Subcutaneous adipose tissue (tissue), 4 donors: ENCODE measurements at places on chromosomes 2 and 18. TPM values are rescaled to one million over a fixed set of nuclear protein-coding genes. Genes with fewer than 3 reads are reported as not detected.

AMER3 gene
- not detected for total RNA-seq

MAL gene
- not detected for total RNA-seq

NT5DC4 gene
- not detected for total RNA-seq

CCDC150 gene
- total RNA-seq: 1.3 TPM

TFCP2L1 gene
- total RNA-seq: 7.8 TPM

EPB41L3 gene
- total RNA-seq: 183 TPM

DNAJB2 gene
- total RNA-seq: 47.3 TPM

NMUR1 gene
- 0.51 TPM for total RNA-seq

SIX3 gene
- total RNA-seq: not detected

TMEM247 gene
- total RNA-seq: not detected

LIMS3 gene
- total RNA-seq: 0.94 TPM

SERPINB12 gene
- not detected for total RNA-seq

IL1R2 gene
- 8.3 TPM for total RNA-seq

ARHGAP25 gene
- total RNA-seq: 7.3 TPM

IL36G gene
- not detected for total RNA-seq

MEP1B gene
- total RNA-seq: not detected

CNDP1 gene
- 1.1 TPM for total RNA-seq

SLC14A1 gene
- 9.8 TPM for total RNA-seq

PROKR1 gene
- total RNA-seq: 0.22 TPM

NHEJ1 gene
- total RNA-seq: 27.7 TPM

SIGLEC15 gene
- 0.16 TPM for total RNA-seq

DPP10 gene
- 0.94 TPM for total RNA-seq

LONRF2 gene
- total RNA-seq: 2.2 TPM

SNTG2 gene
- total RNA-seq: 17.4 TPM

CRIM1 gene
- 225 TPM for total RNA-seq

FBXO36 gene
- 3.8 TPM for total RNA-seq

ABCB6 gene
- total RNA-seq: 30.9 TPM

ATF2 gene
- 52.9 TPM for total RNA-seq

TUBA3E gene
- total RNA-seq: not detected

DGKD gene
- total RNA-seq: 18.4 TPM

NPAS2 gene
- total RNA-seq: 7.3 TPM

TSPYL6 gene
- total RNA-seq: 0.22 TPM

SDC1 gene
- total RNA-seq: 27.5 TPM

BOK gene
- total RNA-seq: 79.1 TPM

SMARCAL1 gene
- 16.8 TPM for total RNA-seq

CPO gene
- 0.44 TPM for total RNA-seq

ZNF385B gene
- total RNA-seq: 2.8 TPM

PIGN gene
- 35.0 TPM for total RNA-seq

SP140L gene
- 10.4 TPM for total RNA-seq

SLC4A1AP gene
- total RNA-seq: 20.7 TPM

TOGARAM2 gene
- 3.5 TPM for total RNA-seq

E2F6 gene
- 17.2 TPM for total RNA-seq

GNLY gene
- total RNA-seq: 10.0 TPM

REG3G gene
- not detected for total RNA-seq

GALNT13 gene
- 15.8 TPM for total RNA-seq

LYPD1 gene
- total RNA-seq: 0.66 TPM

CRYBA2 gene
- not detected for total RNA-seq

DCDC2C gene
- not detected for total RNA-seq

INPP5D gene
- total RNA-seq: 40.6 TPM

MRO gene
- total RNA-seq: 1.3 TPM
